Gastrocnemius medialis (tissue), 4 donors: ENCODE measurements at places on chromosomes 3 and 15. TPM values are rescaled to one million over a fixed set of nuclear protein-coding genes. Genes with fewer than 3 reads are reported as not detected.
A peak's percentile ranks its signal among the peaks of the same experiment; 100 is the strongest.

DNA sequence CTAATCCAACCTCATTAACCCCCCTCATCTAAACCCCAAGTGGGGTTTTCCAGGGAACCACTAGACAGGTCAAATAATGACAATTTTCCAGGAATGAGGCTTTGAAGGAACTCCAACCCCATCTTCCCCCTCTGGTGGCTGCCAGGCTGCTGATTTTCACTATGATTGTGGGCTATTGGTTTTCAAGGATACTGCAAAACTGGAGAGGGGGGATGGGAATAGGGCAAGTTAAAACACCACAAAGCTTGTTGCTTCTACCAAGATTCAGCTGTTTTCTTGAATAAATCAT, 10.4 kb upstream of the ZNF662 start:
- DNase-seq, result no peak
- H3K4me1 ChIP-seq, result no peaks in the 10 kb centered on the region
- H3K27ac ChIP-seq, result no peak overlapping the region
- H3K27me3 ChIP-seq, result no peaks in the 10 kb centered on the region

SLC38A3 gene
- 8.9 TPM for total RNA-seq

- no peak overlapping the region for H3K27ac ChIP-seq
- no peaks in the 10 kb centered on the region for H3K4me1 ChIP-seq
- no peaks in the 10 kb centered on the region for H3K27me3 ChIP-seq
- no peak overlapping the region for H3K4me3 ChIP-seq
Observed at GRCh38 chr3:89983449-89983848, 876.0 kb downstream of the EPHA3 start.

DNA sequence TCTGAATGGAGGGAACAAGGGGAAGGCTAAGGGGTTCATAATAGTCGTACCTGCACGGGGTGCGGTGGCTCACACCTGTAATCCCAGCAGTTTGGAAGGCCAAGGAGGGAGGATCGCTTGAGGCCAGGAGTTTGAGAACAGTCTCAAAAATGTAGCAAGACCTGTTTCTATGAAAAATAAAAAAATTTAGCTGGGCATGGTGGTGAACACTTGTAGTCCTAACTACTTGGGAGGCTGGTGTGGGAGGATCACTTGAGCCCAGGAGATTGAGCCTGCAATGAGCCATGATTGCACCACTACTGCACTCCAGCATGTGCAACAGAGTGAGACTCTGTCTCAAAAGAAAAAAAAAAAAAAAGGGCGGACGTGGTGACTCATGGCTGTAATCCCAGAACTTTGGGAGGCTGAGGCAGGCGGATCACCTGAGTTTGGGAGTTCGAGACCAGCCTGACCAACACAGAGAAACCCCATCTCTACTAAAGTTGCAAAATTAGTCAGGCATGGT, 17.9 kb upstream of the HDAC11 start:
- no peak for DNase-seq
- H3K36me3 ChIP-seq, result no peaks in the 10 kb centered on the region
- no peaks in the 10 kb centered on the region for H3K27me3 ChIP-seq

CASR gene
- total RNA-seq, result not detected

DNA sequence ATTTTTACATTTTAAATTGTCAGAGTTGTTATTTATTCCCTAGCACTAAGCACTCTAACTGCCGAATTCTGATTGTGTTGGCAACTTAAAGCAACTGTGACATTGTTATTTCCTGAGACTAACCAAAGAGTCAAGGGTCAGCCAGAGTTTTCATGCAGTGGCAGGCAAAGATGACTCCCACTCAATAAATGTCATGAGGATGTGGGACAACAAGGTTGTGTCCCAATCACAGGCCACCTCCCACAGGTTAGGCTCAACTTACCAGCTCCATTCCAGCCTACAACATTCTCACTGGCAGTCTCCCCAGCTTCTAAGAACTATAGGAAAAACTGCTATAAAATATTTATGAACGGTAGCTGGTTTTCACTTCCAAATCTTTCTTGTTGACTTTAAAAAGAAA, 80.1 kb downstream of the RSL24D1 start:
- H3K27me3 ChIP-seq, result no peaks in the 10 kb centered on the region
- no peak for DNase-seq
- no peaks in the 10 kb centered on the region for H3K36me3 ChIP-seq
- H3K4me3 ChIP-seq, result no peak overlapping the region

DNA sequence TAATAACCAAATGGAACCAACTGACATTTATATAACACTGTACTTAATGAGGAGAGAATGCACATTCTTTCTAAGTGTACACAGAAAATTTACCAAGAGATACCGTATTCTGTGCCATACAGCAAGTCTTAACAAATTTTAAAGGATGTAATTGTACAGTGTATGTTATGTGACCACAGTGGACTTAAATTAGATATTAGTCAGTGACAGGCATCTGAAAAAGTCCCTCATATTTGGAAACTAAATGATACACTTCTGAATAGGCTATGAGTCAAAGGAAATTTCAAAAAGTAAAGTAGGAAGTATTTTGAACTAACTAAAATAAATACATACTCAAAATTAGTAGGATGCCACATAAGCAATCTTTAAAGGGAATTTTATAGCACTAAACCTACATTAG, 59.6 kb upstream of the P3H2 start:
- H3K36me3 ChIP-seq, result no peaks in the 10 kb centered on the region
- no peak overlapping the region for H3K27ac ChIP-seq
- no peaks in the 10 kb centered on the region for H3K4me1 ChIP-seq
- no peaks in the 10 kb centered on the region for H3K27me3 ChIP-seq

- H3K36me3 ChIP-seq, result no peaks in the 10 kb centered on the region
- no peak for DNase-seq
- no peak overlapping the region for H3K4me3 ChIP-seq
- H3K27me3 ChIP-seq, result no peaks in the 10 kb centered on the region
- H3K4me1 ChIP-seq, result no peaks in the 10 kb centered on the region
Observed at GRCh38 chr3:59777066-59777465, 727.2 kb upstream of the CFAP20DC start.

- H3K4me3 ChIP-seq, result no peak overlapping the region
- H3K27me3 ChIP-seq, result no peaks in the 10 kb centered on the region
- no peaks in the 10 kb centered on the region for H3K4me1 ChIP-seq
- no peak for DNase-seq
Observed at GRCh38 chr3:112297714-112298113, 3.7 kb upstream of the SLC9C1 start.

DNA sequence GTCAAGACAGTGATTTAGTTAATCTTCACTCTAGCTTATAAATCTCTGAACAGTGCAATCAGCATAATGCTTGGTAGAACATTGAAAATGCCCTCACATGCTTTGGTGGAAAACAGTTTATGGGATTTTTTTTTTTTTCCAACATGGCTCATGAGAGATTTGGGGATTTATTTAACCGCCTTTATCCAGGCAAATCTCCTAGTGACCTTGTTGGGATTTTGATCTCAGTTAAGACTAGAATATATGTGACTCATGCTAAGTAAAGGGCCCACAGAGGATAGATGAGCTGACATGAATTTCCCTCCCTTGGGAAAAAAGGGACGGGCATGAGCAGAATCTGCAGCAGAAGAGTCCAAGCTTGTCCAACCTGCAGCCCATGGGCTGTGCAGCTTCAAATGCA, 18.7 kb downstream of the LRTM1 start:
- H3K27ac ChIP-seq, result no peak overlapping the region
- peaks cover 35% of the 10 kb centered on the region for H3K4me1 ChIP-seq
- no peak overlapping the region for H3K4me3 ChIP-seq
- no peaks in the 10 kb centered on the region for H3K27me3 ChIP-seq
- DNase-seq, result no peak

CCR9 gene
- total RNA-seq, result not detected

GRCh38 chr3:119035014-119035346, 334 bp upstream of the IGSF11 start:
- peak overlapping the region; percentile 76 for H3K4me3 ChIP-seq
- H3K27me3 ChIP-seq, result no peaks in the 10 kb centered on the region
- H3K4me1 ChIP-seq, result no peaks in the 10 kb centered on the region

DNA sequence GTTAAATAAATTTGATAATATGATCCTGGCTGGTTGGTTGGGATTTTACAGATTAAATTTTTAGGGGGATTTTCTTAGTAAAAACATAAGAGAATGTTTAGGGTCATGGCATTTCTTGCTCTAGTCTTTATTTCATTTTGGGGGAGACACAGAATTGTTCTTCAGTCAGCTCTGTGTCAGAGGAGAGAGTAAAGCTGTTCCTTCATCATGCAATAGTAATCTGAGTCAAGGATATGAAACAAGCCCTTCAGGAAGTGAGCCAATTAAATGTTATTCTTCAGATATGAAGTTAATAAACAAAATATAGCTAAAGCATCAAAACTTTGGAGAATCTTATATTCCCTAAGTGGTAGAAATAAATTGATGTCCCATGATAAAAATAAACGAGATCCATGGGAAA, 22.9 kb upstream of the SLC4A7 start:
- H3K27ac ChIP-seq, result no peak overlapping the region
- no peaks in the 10 kb centered on the region for H3K27me3 ChIP-seq
- no peaks in the 10 kb centered on the region for H3K36me3 ChIP-seq
- DNase-seq, result no peak
- no peaks in the 10 kb centered on the region for H3K4me1 ChIP-seq

PCOLCE2 gene
- 4.3 TPM for total RNA-seq

- peak overlapping the region; percentile 4 for H3K4me3 ChIP-seq
- H3K27ac ChIP-seq, result no peak overlapping the region
- DNase-seq, result no peak
- peaks cover 8% of the 10 kb centered on the region for H3K27me3 ChIP-seq
- H3K36me3 ChIP-seq, result no peaks in the 10 kb centered on the region
Observed at GRCh38 chr15:48641416-48641815, 4.1 kb downstream of the FBN1 start.

GRCh38 chr3:84789961-84790360, 168.8 kb upstream of the CADM2 start:
- H3K27ac ChIP-seq, result no peak overlapping the region
- no peaks in the 10 kb centered on the region for H3K4me1 ChIP-seq
- DNase-seq, result no peak
- no peak overlapping the region for H3K4me3 ChIP-seq
- H3K36me3 ChIP-seq, result no peaks in the 10 kb centered on the region

ABI3BP gene
- 21.8 TPM for total RNA-seq

DNA sequence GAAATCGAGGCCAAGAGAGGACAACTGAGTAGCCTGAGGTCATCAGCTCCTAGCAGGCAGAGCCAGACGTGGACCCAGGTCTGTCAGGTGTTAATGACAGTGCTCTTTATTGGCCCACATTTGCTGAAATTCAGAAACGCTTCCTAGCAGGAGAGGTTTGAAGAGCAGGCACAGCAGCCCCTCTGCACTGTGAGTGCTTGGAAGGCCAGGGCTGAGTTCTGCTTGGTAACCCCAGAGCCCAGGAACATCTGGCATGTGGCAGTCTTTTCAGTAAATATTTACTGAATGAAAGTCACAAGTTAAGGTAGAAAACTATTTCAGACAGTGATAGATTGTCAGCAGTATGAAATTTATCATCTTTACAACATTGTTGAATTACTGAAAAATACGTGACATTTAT, 102.4 kb downstream of the PLCL2 start:
- no peaks in the 10 kb centered on the region for H3K27me3 ChIP-seq
- H3K27ac ChIP-seq, result peak overlapping the region; percentile 64
- H3K4me3 ChIP-seq, result no peak overlapping the region
- no peak for DNase-seq
- H3K4me1 ChIP-seq, result peaks cover 35% of the 10 kb centered on the region

PLA1A gene
- 0.97 TPM for total RNA-seq

GRCh38 chr15:70494852-70495571, 268.3 kb downstream of the UACA start:
- no peaks in the 10 kb centered on the region for H3K36me3 ChIP-seq
- H3K4me1 ChIP-seq, result no peaks in the 10 kb centered on the region
- no peak overlapping the region for H3K4me3 ChIP-seq
- no peak for DNase-seq
- H3K27me3 ChIP-seq, result no peaks in the 10 kb centered on the region
- H3K27ac ChIP-seq, result no peak overlapping the region

- H3K27ac ChIP-seq, result no peak overlapping the region
- DNase-seq, result no peak
- no peak overlapping the region for H3K4me3 ChIP-seq
- no peaks in the 10 kb centered on the region for H3K4me1 ChIP-seq
- H3K27me3 ChIP-seq, result no peaks in the 10 kb centered on the region
Observed at GRCh38 chr15:81398456-81398855, 24.4 kb upstream of the TMC3 start.

DNA sequence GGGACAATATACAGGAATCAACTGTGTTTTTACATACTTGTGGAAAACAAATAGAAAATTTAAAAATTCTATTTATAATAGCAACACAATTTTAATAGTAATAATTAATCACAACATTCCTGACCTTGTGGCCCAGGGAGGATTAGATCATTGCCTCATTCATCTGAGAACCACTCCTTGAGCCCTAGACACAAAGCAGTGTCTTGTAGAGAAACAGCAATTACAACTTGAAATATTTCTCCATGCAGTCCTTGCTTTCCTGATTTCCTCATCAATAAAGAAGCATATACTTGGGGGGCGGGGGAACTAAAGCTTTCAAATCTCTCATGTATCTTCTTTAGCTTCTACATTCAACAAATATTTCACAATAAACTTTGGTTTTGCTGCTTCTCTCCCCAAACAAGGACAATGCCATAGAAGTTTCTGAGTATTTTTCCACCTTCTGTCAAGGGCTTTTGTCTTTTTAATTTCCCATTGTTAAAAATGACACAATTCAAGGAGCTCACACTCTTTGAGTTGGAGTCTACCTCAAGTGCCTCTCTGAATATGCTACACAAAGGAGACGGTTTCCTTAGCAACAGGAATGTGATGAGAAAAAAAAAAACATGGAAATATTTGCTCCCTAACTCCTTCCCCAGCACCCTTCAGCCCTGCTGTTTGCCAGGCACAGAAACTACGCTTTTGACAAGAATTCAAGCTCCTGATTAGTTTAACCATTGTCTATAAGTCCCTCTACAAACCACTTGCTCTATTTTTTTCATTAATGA, 118.8 kb downstream of the ARPP21 start:
- no peaks in the 10 kb centered on the region for H3K36me3 ChIP-seq
- DNase-seq, result no peak
- no peak overlapping the region for H3K4me3 ChIP-seq
- no peak overlapping the region for H3K27ac ChIP-seq

CYP8B1 gene
- not detected for total RNA-seq

- H3K4me3 ChIP-seq, result no peak overlapping the region
- no peaks in the 10 kb centered on the region for H3K36me3 ChIP-seq
- DNase-seq, result no peak
- no peak overlapping the region for H3K27ac ChIP-seq
- no peaks in the 10 kb centered on the region for H3K27me3 ChIP-seq
- H3K4me1 ChIP-seq, result no peaks in the 10 kb centered on the region
Observed at GRCh38 chr3:111473550-111473949, 68.4 kb upstream of the CD96 start.

STARD9 gene
- 3.5 TPM for total RNA-seq

GRCh38 chr3:11580645-11581044, 63.1 kb downstream of the VGLL4 start:
- H3K4me1 ChIP-seq, result peaks cover 60% of the 10 kb centered on the region
- no peak for DNase-seq
- H3K36me3 ChIP-seq, result no peaks in the 10 kb centered on the region
- H3K27me3 ChIP-seq, result no peaks in the 10 kb centered on the region

REC114 gene
- total RNA-seq, result not detected

ITGA11 gene
- total RNA-seq, result 1.6 TPM

GRCh38 chr15:43209059-43209824, 11.6 kb downstream of the EPB42 start:
- no peak overlapping the region for H3K4me3 ChIP-seq
- H3K27ac ChIP-seq, result no peak overlapping the region
- H3K27me3 ChIP-seq, result no peaks in the 10 kb centered on the region
- H3K36me3 ChIP-seq, result no peaks in the 10 kb centered on the region
